ENCODE measurements at places on chromosomes 11 and 22.

- no peak for DNase-seq
These were observed 1298.0 kb upstream of the RAG2 start for GRCh38 chr11:37896016-37896415.

DNA sequence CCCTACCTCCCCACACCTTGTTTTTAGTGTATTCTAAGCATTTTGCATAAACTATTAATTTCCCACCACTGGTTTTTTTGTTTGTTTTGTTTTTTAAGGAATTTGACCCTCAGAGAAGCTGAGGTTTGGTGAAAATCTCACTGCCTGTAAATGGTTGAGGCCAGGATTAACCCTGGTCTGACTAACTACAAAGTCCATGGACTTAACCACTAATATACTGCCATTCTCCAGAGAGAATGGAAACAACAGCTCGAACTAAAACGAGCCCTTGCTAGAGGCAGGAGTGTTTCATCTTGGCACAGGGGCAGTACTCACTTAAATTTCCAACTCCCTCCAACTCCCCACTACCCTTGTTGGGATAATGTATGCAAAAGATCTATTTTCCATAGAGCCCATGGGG is 3.0 kb downstream of the CTNND1 start:
- no peak for DNase-seq

GRCh38 chr11:11171854-11172253 is 181.2 kb downstream of the CSNK2A3 start:
- no peak for DNase-seq

GRCh38 chr11:62600367-62601121 is 1.1 kb downstream of the MTA2 start:
- peak; percentile 68 for DNase-seq

DNA sequence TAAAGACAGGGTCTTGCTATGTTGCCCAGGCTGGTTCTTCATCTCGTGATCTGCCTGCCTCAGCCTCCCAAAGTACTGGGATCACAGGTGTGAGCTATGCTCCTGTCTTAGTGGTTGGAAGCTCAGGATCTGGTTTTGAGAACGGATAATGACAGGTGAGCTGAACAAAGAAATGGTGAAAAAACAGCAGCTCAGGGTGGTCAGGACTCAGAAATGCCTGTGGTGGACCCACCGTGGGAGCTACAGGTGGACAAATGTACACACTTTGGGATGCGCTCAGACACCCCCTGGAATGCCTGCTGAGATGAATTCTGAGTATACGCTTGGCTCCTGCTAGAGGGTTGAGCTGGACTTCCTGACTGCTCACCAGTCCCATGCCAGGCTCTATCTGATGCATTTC is 9.5 kb downstream of the RFPL1 start:
- DNase-seq, result no peak

All from NCI-H1417 (cell line).